Stimulated activated CD4-positive, alpha-beta T cell treated with anti-CD3 and anti-CD28 coated beads, Interleukin-1b, Interleukin-23, amount 100 ng/mL, for 24 hours (primary cell): ENCODE measurements at places on chromosomes 16 and 17.

DNA sequence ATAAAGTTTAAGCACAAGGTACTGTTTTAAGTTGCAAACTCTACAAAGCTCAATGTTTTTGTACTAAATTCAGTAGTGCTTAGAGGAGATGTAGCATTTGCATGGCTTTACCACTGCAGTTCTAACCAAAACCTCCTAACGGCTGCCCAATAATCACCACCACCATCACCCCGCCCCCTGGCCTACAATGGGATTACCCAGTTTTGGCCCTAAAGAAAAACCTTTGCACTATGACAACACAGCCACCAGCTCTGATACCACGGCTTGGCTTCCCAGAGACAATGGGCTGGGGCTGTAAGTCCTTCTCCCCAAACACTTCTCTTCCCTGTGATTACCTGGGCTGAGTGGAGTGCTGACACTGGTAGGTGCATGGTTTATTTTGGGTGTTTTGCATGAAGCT, 58.4 kb upstream of the MTMR4 start:
- no peak for DNase-seq

DNA sequence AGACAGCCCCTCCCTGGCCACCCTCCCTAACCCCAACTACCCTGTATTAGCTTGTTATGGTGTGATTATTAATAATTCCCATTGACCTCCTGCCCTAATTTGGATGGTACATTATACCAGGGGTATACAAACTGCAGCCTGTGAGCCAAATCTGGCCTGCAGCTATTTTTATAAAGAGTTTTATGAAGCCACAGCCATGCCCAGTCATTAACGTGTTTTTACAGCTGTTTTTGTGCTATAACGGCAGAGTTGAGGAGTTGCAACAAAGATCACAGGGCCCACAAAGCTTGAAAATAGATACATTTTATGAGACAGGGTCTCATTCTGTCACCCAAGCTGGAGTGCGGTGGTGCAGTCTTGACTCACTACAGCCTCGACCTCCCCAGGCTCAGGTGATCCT, 6.0 kb downstream of the METTL22 start:
- no peak for DNase-seq

DNA sequence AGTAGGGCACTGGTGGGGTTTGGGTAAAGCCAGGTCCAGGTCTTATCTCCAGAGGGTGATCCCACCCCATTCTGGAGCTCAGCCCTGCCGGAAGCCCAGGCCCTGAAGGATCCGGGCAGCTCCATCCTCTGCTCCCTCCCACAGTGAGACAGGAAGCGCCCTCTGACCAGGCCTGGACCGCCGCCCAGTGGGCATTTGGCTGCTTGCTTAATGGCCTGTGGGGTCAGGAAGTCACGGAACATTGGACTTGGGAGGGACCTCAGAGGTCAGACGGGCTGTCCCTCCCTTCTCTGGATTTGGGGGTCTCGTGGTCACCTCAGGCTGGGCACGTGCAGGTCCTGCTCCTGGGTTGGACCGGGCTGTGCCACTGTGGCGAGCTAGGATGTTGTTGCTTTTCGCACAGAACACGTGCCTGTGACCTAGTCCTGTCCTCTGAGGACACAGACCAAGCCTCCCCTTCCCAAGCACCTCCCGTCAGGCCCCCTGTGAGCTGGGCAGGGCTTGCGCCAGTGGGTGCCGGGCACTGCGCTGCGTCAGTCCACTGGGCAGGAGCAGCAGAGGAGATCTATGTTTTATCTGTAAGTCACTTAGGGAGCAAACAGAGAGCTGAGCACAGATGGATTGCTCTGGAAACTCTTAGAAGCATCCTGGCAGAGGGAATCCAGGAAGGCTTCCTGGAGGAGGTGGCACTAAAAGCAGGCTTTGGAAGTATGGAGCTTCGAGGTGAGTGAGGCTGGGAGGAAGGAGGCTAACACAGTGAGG, 49.4 kb upstream of the GSE1 start:
- DNase-seq, result no peak

DNA sequence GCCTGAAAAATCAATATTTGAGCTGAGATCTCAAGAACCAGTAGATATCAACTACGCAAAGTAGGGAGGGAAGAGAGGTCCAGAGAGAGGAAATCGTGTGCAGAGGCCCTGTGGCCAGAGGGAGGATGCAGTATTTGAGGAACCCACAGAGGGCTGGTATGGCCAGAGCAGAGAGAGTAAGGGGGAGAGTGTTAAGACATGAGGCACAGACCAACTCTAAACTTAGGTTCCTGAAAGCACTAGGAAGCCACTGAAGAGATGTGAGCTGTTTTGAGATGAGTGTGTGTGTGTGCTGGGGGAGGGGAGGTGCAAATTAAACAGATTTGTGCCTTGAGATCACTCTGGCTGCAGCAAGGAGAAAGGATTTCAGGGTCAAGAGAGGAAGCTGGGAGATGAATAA, 10.9 kb downstream of the SLC13A2 start:
- no peak for DNase-seq

DNA sequence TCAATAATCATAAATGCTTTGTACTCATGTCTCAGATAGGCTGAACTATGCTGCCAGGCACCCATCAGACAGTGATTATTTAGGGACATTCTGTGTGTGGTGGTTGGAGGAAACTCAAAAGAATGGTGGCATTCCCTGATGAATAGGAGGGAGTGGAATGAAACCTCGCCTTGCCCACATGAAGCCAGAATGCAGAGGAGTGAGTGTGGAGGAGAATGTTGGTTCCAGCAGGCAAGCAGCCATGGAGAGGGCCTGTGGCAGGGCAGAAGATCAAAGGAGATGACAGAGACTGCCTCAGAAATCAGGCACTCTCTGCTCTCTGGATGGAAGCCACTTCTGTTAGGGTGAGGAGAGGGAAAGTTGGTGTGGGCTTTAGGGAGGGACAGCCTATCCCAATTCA, 22.5 kb downstream of the KCTD19 start:
- DNase-seq, result no peak

- DNase-seq, result no peak
Observed at GRCh38 chr17:61537264-61537771, 53.7 kb downstream of the NACA2 start.

DNA sequence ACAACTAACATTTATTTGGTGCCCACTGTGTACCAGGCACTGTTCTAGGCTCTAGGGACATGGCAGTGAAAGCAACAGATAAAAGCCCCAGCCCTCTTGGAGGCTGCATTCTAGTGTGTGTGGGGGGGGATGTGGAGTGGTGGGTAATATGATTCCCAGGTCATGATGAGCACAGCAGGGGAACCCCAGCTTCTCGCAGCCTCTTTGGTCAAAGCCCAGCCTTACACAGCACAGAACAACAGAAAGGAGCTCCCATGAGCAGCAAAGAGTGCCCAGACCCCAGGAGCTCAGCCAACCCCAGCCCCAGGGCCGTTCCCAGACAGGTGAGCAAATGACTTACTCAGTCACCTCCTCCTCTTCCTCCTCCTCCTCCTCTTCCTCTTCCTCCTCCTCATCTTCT, 21.9 kb downstream of the CNGB1 start:
- no peak for DNase-seq

DNA sequence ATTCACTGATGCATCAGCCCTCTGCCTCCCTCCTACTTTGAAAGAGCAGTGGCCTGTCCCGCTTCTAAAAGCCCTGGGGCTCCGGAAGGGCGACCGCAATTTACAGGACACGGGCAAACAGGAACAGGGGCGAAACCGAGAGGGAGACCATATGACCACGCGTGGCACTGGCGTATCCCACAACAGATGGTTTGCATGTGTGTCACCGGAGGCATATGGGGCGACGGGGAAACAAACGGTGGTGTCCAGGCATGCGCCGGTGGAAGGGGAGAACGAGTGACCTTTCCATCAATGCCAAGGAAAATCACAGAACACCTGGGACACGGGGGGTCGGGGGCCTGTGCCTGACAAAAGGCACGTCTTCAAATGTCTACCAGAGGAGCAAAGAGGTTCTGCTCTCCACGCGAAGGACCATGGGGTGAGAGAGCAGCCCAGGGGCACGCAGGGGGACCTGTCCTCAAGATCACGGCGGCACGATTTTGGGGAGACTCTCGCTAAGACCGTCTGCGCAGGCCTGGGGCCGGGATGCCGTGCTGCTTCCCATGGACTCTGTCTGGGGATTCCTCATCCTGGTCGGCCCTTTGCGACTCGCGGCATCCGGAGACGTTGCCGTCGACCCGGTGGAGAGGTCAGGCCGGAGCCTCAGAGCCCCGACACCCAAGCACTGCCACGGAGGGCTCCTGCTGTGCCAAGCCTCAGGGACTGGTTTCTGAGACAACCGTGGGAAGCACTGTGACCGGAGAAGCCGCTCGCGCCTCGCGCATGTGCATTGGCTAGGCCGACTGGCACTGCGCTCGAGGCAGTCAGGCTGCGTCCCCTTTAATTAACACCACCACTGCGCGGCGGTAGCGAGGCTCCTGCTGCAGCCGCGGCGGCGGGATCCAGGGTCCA, 12.8 kb upstream of the KCNJ18 start:
- no peak for DNase-seq

DNA sequence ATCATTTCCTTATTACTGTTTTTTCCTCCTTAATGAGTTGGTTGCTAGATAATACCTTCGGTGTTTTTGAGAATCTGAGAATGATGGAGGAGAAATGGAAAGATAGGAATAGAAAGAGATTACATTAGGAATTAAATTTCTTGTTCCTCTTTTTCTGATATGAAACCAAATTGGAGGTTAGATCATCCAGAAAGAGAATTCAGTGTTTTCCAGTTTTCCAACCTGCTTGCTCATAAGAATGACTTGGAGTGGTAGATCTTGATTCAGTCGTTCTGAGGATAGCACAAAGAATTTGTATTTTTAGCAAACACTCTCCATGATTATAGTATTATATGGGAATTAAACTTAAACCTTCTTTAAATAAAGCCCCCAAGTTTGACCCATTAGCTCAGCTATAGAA, 35.9 kb downstream of the PITPNC1 start:
- no peak for DNase-seq

DNA sequence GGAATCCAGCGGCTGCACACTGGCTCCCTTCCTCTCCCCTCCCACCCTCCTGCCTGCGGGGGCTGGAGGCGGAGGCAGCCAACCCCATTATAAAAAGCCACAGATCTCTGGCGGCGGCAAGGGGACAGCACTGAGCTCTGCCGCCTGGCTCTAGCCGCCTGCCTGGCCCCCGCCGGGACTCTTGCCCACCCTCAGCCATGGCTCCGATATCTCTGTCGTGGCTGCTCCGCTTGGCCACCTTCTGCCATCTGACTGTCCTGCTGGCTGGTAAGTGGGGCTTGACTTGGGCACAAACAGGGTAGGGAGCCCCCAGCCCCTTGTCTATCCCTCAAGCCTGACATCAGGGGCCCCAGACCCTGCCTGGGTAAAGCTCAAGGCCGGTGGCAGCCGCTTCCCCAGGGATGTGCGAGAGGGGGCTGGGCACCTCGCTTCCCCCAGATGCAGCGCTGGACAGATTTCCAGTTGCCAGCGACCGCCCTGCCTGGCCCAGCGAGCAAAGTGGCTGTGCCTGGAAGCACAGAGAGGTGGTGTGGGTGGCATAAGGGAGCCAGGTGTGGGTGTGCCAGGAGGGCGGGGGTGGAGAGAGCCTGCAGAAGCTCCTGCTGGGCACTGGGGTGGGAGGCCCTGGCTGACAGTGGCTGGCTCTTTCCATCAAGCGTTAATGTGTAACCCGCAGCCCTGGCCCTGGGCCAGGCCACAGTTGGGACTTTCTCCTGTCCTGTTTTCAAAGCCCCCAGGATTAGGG, at the start of gene CX3CL1:
CX3CL1 (plus strand) TSS at position 119 of the 745 bp plus-strand sequence; CDS start at position 198, 79 bp downstream.
- DNase-seq, result no peak

GRCh38 chr17:44941712-44942331, 5.8 kb downstream of the KIF18B start:
- no peak for DNase-seq

DNA sequence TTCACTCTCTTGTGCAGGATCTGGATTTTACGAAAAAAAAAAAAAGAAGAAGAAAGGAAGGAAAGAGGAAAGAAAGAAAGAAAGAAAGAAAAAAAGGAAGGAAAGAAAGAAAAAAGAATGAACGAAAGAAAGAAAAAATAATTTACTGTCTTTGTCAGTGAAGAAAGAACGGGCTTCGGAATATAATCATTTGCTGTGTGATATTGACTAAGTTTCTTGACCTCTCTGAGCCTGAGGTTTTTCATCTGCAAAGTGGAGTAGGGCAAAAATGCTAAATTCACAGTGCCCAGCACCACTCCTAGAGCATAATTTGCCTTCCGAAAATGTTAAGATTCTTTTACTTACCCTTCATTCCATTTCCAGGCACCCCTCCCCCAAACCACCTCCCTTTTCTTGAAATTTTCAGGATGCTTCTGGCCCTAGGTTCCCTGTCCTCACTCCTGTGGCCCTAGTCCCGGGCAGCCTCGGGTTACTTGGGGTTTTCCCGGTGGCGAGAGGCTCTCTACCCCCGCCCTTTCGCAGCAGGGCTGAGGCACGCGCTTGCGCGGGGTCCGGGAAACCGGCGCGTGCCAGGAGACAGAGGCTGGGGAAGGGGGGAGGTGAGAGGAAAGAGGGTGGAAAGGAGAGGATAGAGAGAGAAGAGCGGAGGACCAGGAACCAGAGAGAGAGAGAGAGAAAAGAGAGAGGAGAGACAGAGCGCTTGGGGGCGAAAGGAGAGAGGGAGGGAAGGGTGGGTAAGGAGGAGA, at the start of gene CNTNAP1:
CNTNAP1 (plus strand) TSS at position 556 of the 746 bp plus-strand sequence. CDS start 299 bp downstream, outside the sequence.
- no peak for DNase-seq

DNA sequence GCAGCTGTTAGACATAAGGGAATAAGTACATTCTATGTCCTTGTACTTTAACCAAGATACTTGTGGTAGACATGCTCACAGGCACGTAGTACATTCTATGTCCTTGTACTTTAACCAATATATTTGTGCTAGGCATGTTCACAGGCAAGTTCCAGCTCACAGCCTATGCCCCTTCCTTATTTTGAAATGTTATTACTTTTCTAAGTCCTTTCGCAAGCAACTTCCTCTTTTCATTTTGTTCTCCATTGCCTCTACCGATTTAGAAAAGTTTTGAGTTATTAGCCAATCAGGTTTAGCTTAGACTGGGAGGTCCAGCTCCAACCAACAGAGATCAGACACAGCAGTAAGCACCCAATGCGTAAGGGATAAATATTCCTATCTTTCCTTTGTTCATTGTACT, 60.1 kb upstream of the NUDT7 start:
- no peak for DNase-seq

- peak; percentile 89 for DNase-seq
Observed at GRCh38 chr16:48156790-48157209, 1.0 kb upstream of the ABCC12 start.

- DNase-seq, result no peak
Observed at GRCh38 chr16:46937536-46937935, 35.9 kb downstream of the DNAJA2 start.

- DNase-seq, result no peak
Observed at GRCh38 chr16:61295311-61295710, 740.9 kb downstream of the CDH8 start.

DNA sequence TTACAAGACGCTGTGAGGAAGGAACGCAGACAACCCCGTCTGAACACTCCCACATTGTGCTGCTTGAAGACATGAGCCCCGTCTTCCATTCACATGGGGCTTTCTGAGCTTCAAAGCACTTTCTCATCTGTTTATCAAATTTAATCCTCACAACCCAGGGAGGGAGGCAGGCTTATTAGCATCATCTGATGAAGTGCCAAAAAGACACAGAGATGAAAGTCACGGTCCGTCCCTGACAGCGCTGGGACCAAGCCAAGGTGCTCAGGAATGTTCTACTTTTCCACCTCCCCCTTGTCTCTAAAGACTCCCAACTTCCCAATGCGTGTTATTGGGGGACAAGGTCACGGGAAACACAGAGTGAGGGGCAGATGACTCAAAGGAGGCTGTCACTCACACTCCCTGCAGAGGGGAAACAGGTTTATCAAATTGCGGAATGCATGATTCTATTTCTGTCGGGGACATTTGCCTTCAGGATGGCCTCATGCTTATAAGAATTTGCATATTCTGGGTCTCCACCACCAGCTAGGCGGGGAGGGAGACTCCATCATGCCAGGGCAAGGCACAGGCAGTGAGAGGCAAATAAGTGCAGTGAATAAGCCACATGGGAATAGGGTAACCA, 10.7 kb downstream of the XYLT1 start:
- DNase-seq, result no peak
